ENCODE measurements at places on chromosomes 13 and 19.
A peak's percentile ranks its signal among the peaks of the same experiment; 100 is the strongest.

GRCh38 chr19:13404236-13404635 lies 102.0 kb downstream of the CACNA1A start:
- DNase-seq, result no peak

- no peak for DNase-seq
These were observed 11.6 kb downstream of the KLK4 start for GRCh38 chr19:50899569-50899968.

DNA sequence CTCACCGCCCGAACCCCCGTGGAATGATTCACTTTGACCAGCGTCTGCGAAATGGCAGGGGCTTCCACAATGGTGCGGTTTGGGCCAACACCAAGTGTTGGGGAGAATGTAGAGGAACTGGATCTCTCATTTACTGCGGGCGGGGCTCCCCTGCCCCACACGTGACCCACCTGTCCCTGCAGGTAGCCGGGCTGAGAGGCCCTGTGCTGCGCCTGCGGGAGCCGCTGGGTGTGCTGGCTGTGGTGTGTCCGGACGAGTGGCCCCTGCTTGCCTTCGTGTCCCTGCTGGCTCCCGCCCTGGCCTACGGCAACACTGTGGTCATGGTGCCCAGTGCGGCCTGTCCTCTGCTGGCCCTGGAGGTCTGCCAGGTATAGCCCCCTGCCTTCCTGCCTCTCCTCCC lies 5.8 kb upstream of the FLT3LG start:
- peak; percentile 88 for DNase-seq

DNA sequence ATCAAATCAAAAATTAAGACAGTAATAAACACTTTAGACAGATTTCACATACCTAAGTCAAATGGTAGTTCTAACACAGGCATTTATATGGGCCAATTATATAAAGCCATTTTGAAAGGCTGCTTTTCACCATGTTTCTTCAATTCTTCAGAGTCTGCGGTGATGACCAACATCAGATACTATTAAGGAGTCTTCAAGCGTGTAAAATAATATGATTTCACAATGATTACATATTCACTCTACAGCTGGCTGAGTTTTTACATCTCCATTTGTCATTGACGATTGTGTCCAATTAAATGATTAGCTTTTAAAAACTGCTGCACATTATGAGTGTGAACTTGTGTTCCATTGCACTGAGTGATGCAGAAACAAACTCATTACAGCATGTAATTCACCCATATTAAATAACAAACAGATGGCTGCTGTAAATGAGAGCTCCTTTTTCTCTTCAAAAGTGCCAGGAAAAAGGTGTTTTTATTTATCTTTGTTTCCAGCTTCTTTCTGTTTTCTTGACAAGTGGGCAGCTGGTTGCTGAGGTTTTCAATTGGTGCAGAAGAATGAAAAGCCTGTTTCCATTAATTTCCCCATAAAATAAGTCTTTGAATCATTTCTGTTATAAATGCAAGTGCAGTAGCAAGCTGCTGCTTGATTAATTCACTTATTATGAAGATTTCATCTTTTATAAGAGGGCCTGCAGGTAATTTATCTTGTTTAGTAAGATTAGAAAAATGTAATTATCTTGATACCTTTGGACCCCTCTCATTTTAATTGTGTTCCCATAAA lies 676.1 kb upstream of the KLHL1 start:
- no peak for DNase-seq

- DNase-seq, result no peak
These were observed 9.1 kb upstream of the ERVK3-1 start for GRCh38 chr19:58296104-58296503.

DNA sequence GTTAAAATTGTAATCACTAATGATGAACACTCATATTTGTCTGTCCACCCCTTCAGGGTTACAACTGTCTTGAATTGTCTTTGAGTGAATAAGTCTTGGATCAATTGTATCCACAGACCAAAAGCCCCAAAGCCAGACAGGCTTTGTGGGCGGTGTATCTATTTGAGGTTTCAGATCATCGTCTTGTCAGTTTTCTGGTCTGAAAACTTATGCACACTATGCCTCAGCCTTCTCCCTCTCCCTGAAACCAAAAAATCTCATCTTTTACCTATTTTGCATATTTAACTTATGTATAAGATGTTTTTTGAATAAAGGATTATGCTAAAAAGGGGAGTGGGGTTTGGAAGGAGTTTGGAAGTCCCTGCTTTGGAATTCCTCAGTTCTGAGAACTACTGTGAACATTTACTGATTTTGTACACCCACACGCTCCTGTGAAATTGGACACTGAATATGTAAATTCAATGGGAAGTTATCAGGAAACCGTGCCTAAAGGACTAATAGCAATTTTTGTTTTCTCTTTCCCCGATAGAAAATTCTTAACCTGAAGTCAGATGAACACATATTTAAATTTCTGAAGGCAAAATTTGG lies 52.1 kb downstream of the DPY19L3 start:
- DNase-seq, result no peak

- DNase-seq, result no peak
These were observed 3.9 kb upstream of the LRRC63 start for GRCh38 chr13:46207828-46208227.

GRCh38 chr19:6532244-6532999 lies 1.6 kb downstream of the TNFSF9 start:
- no peak for DNase-seq

GRCh38 chr13:110802260-110802659 lies 88.8 kb downstream of the ING1 start:
- DNase-seq, result no peak

DNA sequence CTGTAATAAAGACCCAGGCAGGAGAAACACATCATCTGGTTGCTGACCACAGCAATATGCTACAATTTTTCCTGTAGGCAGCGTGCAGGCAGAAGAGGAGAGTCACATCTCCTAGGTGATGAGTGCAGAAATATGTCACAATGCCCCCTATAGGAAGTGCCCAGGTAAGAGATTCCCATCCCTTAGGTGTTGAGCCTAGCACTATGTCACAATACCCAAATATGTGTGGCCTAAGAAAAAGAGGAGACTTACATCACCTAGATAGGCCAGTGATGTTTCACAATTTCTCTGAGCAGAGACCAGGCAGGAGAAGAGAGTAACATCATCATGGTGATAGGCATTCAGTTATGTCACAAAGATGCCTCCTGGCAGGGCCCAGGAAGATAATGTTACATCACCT lies 49.4 kb upstream of the ZNF728 start:
- no peak for DNase-seq

- no peak for DNase-seq
These were observed 154.7 kb downstream of the USP12 start for GRCh38 chr13:27016875-27017274.

GRCh38 chr13:113943821-113944565 lies 29.9 kb downstream of the C13orf46 start:
- no peak for DNase-seq

- DNase-seq, result no peak
These were observed 2.4 kb upstream of the ZNF506 start for GRCh38 chr19:19823916-19824315.

DNA sequence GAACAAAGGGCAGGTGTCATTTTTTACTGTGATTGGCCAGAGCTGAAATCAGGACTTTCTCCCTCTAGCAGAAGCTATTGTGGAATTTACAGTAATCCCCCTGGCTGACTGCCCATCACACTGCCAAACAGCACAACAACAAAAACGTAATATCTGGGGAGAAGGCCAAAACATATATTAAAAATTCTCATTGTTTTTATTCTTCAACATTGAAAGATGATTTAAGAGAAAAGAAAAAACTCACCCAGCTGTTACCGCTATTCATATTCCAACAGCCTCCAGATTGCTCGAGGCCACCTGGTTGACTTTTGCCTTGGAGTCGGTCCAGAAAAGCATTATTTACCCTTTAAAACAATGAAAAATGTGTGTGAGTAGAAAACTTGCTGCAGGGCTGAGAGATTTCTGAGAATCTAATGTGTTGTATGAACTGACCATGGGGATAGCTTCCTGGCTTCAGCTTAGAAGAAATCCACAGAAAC lies 97.2 kb downstream of the EPSTI1 start:
- DNase-seq, result no peak

DNA sequence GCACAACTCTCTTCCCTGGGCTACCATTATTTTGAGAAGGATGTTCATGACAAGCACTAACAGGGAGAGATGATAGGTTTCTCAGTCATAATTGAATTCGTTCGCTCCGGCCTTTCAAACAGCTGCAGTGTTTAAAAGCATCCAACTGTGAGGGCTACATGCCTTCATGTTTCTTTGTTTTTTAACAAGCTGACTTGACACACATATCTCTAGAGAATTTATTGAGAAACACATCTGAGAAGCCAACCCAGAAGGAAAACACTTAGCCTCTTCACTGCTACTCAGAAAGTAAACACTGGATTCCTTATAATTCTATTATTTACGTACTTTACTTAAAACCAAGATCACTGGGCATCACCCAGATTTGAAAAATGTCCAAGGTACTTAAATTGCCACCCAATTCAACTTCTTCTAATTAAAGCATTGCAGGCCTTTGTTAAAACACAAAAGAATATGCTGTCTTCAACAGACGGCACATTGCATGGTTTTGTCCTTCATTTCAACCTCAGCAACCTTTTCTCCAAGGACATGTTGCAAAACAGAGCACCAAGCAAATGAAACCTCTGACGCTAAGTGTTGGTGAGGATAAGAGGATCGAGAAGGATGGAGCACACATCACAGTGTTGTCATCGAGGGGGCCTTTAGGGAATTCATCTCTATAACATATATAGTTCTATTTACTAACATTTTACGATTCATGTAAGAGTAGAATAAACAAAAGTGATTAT lies 75.8 kb downstream of the TBC1D4 start:
- no peak for DNase-seq

DNA sequence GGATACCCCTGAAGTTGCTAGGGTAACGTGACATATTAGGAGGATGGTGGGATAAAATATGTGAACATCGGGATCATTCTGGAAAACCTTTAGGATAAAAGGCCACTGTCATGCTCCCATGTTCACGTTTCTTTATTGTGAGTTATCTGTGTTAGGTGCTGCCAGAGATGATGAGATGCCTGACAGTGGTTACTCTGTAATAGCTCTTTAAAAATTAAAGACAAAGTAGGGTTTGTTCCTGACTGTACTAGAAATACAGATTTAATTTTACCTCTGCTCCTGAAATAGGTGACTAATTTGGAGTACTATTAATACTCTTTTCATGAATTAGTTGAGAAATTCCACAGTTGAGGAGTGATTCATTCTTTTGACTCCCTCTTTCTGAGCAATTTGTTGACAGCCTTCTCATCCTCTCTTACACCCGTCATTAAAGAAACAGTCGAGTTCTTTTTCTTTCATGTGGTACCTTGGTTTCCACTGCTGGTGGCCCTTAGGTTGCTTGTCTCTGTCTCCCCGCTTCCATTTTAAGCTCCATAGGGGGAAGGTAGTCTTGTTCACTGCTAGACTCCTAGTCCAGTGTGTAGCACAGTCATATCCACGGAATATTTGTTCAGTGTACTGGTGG lies 28.4 kb downstream of the SAE1 start:
- DNase-seq, result no peak

DNA sequence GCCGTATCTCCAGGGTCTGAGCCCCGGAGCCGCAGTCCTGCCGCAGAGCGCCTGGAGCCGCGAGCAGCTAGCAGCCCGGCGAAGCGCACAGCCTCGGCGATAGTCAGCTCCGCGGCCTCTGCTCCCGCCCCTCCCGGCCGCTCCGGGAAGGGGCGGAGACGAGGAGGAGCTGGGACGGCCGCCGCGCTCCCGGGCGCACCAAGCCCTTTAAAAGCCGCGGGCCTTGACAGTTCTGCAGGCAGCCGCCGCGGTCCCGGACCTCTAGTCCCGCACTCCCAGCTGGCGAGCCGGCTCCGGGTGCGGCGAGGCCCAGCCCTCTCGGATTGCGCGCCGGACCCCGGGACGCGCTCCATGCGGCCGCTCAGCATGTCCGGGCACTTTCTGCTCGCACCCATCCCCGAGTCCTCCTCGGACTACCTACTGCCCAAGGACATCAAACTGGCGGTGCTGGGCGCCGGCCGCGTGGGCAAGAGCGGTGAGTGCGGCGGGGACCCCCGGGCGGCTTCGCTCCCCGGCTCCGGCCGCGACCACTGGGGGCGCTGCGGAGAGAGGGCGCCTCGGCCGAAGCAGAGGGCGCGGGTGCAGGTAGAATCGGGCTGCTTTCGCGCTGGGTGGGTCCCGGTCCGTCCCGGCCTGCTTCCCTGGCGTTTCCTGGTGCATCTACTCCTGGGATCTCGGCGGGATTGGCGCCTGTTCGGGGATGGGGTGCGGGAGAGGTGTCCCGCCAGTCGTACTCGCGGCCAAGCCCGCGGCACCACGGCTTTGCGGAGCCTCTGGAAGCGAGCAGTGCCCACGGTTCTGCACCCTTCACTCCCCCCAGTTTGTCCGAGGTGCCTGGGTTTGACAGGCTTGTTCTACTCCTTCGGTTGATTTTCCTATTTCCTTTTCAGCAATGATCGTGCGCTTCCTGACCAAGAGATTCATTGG lies at the start of gene RASL11A:
TSS of gene RASL11A (plus strand) at position 237 of the 927 bp plus-strand sequence. CDS start at position 352, 115 bp downstream.
- DNase-seq, result no peak

- DNase-seq, result no peak
These were observed 5.7 kb downstream of the WDR62 start for GRCh38 chr19:36060430-36060829.

GRCh38 chr19:6564393-6564792 lies 26.6 kb downstream of the CD70 start:
- DNase-seq, result no peak

DNA sequence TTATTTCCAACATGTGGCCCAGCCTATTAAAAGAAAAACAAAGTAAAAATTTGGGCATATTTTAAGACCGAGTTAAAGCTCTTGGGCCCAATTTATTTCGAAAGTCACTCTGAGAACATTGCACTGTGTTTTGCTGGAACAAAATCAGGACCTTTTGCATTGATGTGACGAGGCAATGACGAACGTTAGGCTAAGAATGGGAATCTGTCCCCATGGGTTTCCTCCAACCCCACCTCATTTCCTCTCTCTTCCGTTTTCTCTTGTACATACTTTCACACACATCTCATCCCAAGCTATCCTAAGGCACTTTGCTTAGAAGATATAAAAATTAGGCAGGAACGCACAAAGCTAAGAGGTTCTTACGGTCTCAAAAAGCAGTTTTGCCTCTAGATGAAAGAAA lies 22.1 kb downstream of the EDNRB start:
- no peak for DNase-seq

DNA sequence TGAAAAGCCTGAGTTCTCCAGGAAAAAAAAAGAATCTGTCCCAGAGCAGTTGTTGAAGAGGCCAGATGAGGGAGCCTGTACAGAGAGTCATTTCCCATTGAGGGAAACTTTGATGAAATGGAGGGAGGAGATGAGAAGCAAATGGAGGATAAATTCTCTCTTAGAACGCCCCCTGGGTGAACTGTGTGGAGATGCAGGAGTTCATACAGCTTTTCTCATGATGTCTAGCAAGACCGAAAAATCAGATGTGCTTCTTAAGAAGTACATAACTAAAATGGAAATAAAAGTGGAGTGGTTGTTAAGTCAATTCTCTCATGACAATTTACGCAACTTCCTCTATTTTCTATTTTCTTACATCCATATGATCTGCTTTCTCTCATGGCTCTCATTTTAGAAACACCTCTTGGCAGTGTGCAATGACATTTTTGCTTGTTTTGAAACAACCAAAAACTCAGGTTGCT lies 1263.1 kb downstream of the PCDH9 start:
- DNase-seq, result no peak

DNA sequence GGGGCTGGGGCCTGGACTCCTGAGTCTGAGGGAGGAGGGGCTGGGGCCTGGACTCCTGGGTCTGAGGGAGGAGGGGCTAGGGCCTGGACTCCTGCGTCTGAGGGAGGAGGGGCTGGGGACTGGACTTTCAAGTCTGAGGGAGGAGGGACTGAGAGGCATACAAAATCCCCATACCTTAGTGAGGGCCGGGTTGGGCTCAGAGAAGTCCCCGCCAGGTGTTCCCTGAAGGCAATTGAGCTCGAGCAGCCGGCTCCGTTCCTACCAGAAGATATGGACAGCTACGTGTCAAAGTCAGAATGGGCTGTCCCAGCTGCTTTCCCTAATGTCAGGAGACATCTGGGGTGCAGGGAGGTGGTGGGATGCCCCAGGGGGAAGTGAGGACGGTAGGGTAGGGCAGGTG lies 9.5 kb downstream of the PHLDB3 start:
- DNase-seq, result no peak

Measured in epithelial cell of prostate (primary cell).